ENCODE measurements at places on chromosomes 2 and 18.

GRCh38 chr2:103010306-103010705, 248.5 kb downstream of the TMEM182 start:
- DNase-seq = no peak

GRCh38 chr2:67936969-67937368, 125.8 kb downstream of the C1D start:
- DNase-seq = no peak

GRCh38 chr18:68665628-68666027, 49.3 kb downstream of the TMX3 start:
- DNase-seq = peak; percentile 14

- no peak for DNase-seq
Observed at GRCh38 chr18:3538456-3538855, 88.5 kb downstream of the TGIF1 start.

- no peak for DNase-seq
Observed at GRCh38 chr2:109352898-109353689, 224.1 kb downstream of the SH3RF3 start.

GRCh38 chr2:60535685-60536312, 17.7 kb downstream of the BCL11A start:
- DNase-seq = no peak

DNA sequence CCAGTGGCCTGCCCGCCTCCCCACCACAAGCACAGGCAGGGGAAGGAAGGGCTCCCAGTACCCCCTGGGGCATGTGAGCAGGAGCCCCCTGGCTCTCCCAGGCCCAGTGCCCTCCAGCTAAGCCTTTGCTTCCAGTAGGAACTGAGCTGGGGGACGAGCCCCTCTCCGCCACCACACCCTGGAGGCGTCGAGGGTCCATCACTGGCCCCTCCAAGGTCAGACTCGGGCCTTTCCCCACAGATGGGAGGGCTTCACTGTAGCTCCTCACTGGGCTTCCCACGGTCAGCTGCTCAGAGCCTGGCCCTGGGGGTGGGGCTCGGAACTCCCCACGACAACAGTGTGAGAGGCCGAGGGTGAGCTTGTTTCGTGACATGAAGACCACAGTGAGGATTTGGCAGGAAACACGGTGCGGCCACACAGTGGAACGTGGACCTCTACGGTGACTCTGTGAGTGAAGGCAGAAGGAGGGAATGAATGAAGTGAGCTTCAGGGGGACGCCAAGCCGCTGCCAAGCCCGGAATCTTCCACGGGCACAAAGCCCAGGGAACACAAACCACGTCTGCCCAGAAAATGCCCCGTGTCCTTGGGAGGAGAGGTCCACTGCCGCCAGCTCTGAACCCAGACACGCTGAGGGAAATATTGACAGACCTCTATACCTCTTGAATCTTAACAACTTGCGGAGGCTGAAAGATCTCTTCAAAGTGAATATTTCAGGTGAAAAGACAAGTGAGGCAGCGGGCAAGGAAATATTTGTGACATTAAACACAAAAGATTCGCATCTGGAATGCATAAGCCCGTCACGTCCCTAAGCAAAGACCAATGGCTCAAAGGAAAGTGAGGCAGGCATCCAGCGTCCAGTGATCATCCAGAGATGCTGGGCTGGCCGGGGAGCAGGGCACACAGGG, 144.8 kb upstream of the GPC1 start:
- no peak for DNase-seq

DNA sequence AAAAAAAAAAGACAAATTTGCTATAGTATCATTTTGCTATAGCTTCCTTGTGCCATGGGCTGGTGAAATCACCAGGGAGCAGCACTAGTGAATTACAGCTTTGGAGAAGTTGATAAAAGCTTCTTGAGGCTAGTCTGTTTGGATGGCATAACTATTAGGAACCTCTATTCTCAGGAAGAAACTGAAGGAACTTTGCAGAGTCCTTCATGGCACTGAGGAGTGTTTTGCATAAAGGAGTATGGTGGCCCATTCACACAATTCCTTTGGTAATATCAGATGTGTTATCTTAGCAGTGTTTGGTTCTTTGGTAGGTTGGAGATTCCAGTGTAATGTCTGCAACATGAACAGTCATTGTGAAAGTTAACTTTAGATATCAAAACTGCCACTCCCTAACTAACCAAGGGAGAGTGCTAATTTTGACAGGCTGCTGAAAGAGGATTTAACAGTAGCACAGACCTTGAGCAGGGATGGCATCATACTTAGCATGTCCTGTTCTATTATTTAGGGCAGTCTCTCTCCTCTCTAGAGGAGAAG, 76.6 kb upstream of the ZFP36L2 start:
- peak; percentile 42 for DNase-seq

DNA sequence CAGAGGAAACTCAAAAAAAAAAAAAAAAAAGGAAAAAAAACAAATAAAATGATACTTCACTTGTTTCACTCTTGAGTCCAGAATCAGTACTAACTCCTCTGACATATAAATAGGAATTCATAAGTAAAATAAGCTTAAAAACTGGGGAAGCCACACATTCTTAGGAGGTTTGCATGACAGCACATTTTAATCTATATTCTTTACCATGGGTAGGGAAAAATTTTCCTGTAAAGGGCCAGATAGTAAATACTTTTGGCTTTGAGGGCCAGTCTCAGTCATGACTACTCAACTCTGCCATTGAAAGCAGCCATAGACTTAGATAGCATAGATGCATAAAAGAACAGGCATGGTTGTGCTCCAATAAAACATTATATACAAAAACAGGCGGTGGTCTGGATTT, 145.2 kb downstream of the BCL11A start:
- no peak for DNase-seq

DNA sequence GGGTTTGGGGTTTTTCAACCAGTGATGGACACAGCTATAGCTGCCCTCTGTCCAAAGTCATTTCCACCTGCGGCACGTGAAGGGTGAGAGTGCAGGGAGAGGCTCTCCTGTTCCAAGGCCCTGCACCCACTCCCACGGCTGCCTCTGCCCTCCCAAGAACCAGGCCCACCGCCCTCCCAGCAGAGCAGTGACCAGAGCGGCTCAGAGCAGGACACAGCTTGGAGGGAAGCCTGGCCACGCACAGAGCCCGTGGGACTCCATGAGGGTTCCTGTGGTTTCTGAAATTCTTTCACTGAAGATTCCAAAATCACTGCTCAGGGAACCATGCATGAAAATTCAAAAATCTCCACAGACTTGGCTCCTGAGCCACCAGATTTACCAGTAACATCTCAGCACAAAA, 67.3 kb upstream of the SALL3 start:
- DNase-seq = no peak

DNA sequence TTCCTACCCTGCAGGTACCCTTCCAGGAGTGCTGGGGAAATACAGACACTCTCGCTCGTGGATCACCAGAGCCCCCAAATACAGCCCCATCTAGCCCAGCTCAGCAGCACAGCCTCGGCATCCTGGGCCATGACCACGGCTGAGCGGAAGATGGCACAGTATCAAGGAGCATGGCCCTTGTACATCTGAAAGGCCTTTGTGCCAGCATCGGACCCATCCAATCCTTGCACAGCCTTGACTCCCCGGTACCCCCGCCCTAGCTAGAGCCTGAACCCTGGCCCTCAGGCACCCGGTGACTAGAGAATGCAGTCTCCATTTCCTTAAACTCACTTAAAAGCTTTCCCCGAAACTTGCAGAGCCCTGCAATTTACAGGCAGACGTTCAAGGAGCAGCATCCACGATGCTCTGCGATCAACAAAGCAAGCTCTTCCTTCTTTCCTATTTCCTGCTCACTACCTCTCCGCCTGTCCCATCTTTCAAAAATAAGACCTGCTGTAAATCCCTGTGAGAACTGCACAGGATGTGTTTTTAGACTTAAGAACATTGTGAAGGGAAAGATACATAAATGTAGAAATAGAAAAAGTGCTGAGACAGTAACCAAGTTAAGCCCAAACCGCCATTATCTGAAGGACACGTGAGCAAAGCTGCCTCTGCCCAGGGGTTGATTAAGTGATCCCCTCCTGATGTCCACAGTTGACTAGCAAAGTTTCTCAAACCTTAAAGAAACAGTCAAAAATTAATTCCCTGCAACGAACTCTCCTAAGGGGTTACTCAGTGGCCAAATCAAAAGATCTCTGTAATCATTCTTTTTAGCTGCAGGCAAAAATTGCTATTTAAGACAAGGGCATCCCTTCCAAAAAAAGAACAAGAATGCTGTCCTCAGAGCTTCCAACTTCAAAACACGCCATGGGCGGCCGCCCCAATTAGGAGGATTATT, 48.5 kb downstream of the ZNF516 start:
- DNase-seq = no peak

DNA sequence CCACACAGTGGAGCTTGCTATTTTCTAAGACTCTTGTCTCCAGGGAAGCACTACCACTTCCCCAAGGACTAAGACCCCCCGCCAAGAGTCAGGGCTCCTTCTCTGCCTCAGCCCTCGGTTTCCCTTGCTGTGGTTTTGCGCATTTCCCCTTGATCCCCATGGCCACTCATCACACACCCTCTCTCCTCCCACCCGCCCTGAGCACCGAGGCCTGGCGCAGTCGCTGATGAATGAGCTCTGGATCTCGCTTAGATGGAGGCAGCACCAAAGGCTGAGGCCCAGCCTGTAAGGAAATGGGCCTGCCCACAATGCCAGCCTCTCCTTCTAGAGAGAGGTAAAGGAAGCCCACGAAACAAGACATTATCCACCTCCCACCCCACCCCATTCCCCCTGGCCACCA, 96.9 kb downstream of the TNS1 start:
- no peak for DNase-seq

DNA sequence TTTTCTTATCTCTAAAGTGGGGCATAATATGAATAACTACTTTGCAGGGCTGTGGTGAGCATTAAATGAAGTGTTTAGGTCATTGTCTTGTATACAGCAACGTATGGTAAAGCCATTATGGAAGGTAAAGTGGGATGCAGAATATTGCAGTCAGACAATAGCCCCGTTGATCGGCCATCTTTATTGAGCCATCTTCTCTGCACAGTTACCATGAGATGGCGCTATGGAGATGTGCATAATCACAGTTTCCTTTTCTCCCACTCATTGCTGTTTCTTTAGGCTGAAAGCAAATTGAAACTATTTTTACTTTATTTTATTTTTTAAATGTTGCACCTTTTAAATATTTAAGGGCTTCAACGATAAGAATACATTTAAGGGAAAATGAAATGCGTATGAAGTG, 108.9 kb downstream of the THSD7B start:
- DNase-seq = peak; percentile 3

DNA sequence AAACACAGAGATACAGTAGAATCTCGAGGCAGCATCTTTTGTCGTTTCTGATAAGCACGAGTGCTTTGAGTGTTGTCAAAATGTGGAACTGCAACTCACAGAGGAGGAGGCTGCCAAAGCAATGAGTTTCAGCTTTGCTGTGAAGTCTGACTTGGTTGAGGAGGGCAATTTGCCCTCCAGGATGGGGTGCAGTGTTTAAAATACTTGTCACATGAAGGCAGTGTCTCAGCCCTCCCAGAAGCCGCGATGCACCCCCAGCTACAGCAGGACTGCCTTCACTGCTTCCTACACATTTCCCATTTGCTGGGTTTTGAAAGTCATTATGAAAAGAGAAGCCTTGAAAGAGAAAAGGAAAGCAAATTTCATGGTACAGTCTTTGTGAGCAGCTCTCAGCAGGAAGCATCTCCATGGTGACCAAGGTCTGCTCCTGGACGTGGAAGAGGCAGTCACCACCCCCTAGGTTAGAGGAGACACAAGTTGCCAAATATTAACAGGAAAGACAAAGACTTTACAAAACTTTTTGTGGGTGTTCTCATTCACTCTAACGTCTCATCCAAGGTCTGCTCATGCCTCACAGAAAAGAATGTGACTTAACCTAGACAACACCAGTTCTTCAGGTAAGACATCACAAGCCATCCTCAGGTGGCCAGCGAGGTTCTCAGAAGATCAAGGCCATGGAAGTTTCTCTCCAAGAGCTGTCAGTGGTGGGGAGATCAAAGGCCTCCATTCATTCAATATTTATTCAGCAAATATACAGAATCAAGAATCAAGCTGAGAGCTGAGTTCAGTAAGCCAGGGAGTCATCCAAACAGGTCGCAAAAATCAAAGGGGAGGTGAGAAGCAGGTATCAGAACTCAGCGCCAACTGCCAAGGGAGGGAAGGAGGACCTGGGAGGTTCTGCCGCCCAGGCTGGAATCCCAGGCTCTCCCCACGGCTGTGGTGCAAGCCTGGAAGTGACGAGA, 476.0 kb downstream of the EIPR1 start:
- no peak for DNase-seq

DNA sequence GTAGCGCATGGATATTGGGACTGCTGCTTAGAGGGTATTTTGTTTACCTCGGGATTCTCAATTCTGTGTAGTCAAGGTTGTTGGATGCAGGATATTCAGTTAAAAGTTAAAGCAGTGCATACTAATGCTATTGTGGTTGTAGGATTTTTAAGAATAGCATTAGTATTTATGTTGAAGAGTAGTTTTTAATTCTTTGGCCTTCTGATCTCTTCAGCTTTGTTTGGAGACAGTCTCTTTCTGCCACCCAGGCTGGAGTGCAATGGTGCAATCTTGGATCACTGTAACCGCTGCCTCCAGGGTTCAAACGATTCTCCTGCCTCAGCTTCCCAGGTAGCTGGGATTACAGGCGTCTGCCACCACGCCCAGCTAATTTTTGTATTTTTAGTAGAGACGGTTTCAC, 1.5 kb downstream of the RHBDD1 start:
- no peak for DNase-seq

- peak; percentile 66 for DNase-seq
Observed at GRCh38 chr2:105329561-105330495, at the start of gene TGFBRAP1. Gene TGFBRAP1, minus strand, starts transcription at chr2:105329735. Its CDS starts 21,434 bp downstream, at chr2:105308301.

GRCh38 chr2:147348931-147349555, 495.8 kb upstream of the ACVR2A start:
- no peak for DNase-seq

DNA sequence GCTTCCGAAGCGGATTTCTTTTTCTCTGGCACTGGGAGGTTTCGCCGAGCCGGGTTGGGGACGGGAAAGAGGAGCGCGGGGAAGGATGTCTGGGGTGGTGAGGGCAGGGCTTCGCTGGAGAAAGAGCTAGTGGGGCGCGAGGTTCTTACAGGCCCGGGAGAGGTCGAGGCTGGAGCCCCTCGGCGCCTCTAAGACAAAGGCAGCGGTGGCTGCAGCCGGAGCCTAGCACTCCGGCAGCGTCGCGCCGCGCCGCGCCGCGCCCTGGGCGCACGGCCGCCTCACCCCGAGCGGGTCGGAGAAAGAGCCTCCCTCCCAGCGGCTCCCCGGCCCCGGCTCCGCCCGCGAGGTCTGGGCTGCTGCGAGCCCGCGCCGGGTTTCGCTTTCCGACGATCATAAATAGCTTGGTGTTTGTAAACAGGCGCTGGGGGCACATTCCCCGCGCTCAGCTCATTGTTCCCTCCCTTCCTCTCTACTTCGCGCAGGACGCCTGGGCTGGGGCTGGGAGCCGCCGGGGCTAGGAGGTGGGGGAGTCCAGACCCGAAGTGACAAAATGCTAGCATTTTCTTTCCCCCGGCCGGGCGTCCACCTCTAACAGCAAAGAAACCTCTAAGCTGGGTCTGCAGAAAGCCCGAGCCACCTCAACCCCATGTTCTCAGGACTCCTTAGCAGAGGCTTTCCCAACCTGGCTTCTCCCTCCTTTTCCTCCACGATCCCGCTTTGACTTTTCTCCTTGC, 813 bp upstream of the MEIS1 start:
- DNase-seq = peak; percentile 69

DNA sequence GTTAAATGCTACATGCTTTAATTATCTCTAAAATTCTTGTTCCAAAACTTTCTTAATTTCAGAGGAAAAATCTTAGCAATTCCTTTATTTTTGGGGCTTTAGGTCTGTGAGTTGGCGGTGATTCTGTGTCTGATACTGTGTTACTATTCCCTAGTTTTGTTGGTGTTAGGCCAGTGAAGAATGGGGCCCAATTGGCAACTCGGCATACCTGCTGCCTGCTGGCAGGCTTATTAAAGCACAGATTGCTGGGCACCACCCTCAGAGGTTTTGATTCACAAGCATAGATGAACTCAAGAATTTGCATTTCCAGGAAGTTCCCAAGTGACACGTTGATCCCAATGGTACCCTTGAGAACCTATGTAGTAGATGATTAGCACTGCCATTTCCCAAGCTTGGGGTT, 101.6 kb downstream of the OSBPL6 start:
- DNase-seq = no peak
